Activated naive CD4-positive, alpha-beta T cell (primary cell): ENCODE measurements at places on chromosomes 2 and 18.

- no peak for DNase-seq
Observed at GRCh38 chr2:200695601-200696000, 109.8 kb downstream of the AOX1 start.

- DNase-seq = no peak
Observed at GRCh38 chr18:38606841-38607240, 1041.2 kb upstream of the CELF4 start.

GRCh38 chr2:29412197-29412925 is 297.1 kb downstream of the CLIP4 start:
- no peak for DNase-seq

GRCh38 chr2:25174192-25174861 is 5.9 kb upstream of the POMC start:
- DNase-seq = no peak

DNA sequence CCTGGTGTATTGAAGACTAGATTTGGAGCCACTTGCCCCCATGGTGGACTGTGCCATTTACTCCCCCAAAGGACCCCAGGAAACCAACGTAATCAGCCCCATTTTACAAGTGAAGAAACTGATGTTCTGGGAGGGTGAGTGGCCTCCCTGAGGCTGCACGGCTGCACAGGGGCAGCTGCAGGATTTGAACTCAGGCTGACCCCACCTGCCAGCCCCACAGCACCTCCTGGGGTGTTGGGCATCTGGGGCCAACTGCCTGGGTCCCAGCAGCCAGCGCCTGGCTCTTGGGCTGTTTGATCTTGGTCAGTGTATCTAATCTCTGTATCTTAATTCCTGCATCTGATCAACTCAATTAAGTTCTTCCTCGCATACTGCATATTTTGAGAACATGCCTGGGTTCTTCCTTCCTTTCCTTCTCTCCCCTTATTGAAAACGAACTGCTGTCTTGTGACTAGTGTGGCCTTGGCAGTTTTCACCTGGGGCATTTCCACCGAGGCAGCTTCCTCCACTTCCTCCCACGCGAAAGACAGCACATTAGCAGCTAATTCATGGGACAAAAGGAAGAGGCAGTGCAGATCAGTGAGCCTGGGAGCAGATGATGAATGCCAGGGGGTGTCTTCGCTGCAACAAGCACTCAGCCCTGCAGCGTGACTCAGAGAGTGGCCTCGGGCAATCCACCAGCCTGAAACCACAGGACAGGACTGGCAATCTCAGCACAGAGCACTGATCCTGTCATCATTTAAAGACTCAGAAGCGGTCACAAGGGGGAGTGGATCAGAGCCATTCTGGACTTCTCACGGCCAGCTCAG is 184.1 kb upstream of the RAB12 start:
- no peak for DNase-seq

GRCh38 chr2:43169099-43169945 is 57.1 kb downstream of the ZFP36L2 start:
- no peak for DNase-seq

DNA sequence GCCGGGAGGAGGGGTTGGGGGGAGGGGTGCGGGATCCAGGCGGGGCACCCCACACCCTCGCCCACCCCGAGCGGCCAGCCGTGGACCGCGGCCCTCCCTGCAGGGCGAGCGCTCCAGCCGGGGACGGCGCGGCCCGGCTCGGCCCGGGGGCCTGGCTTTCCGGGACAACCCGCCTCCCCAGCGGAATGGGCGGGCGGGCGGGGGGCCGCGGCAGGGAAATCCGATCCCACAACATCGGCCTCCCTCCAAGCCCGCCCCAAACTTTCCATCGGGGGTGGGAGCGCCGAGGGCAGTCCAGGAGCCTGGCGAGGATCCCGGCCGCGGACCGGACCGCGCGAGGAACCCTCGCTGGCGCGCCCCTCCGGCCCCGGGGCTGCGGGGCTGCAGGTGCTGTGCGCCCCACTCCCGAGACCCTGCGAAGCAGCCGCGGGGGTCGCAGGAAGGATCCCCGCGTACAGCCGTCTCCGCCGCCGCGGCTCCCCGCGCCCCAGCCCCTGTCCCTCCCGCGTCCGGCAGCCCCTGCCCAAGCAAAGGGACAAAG is 529 bp downstream of the SEMA4C start:
- DNase-seq = no peak

GRCh38 chr2:71700658-71701397 is 247.5 kb downstream of the DYSF start:
- no peak for DNase-seq

DNA sequence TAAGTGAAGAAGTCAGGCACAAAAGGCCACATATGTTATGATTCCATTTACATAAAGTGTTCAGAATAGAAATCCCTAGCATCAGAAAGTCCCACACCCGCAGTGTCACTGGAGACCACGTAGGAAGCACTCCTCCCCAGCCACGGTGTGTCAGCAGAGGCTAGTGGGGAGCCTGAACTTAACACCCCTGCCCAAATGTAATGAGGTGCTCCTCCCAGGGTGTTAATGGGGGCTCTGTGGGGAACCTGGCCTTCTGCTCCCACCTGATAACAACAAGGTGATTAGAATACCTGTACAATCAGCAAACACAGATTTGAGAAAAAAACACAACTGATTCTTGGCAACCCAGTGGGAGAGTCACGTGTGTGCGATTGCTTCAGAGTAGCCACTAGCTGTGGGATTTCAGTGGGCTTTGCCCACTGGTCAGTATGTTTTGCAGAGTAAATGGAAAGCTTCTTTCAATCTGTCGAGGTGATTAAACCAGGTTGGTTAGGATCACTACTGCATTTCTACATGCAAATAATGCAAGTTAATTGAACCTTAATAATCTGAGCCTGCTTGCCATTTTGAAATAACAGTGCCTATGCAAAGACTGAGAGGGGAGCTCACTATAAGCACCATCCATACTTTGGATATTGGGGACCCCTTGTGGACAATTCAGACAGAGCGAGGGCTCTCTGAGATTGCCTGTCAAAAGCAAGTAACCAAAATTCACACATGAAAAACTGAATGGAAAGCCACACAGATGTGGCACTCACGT is 20.6 kb upstream of the ATRAID start:
- no peak for DNase-seq

DNA sequence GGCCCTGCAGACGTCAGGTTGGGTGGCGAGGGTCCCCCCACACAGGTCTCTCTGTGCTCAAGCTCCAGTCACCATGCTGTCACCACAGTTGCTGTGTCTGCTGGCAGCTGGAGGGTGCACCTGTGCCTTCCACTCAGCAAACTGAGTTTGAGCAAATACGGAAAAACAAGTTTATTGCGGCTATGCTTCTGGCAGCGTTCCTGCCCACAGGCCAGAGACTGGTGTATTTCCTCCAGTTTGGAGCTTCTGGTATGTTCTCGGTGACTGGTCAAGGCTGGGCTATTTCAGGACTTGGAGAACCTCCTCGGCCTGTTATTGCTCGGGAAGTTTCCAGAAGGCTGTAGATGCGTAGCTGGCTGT is 132.6 kb downstream of the SEPTIN10 start:
- DNase-seq = no peak

GRCh38 chr2:61943251-61943650 is 37.8 kb downstream of the COMMD1 start:
- DNase-seq = no peak

GRCh38 chr18:50465211-50466153 is 90.6 kb downstream of the SKA1 start:
- no peak for DNase-seq

GRCh38 chr2:38406597-38407110 is 29.6 kb upstream of the ATL2 start:
- no peak for DNase-seq

GRCh38 chr2:148948868-148949267 is 73.8 kb downstream of the KIF5C start:
- no peak for DNase-seq

- DNase-seq = no peak
Observed at GRCh38 chr2:95234816-95235215, 27.5 kb downstream of the ZNF892 start.

GRCh38 chr2:232680006-232680405 is 17.1 kb upstream of the GIGYF2 start:
- DNase-seq = no peak

- DNase-seq = no peak
Observed at GRCh38 chr2:23069923-23070322, 315.1 kb upstream of the KLHL29 start.

- DNase-seq = no peak
Observed at GRCh38 chr2:233833345-233833744, 21.0 kb downstream of the HJURP start.

- no peak for DNase-seq
Observed at GRCh38 chr2:202102425-202103000, 29.5 kb downstream of the KIAA2012 start.
